ENCODE measurements at places on chromosomes 12 and 14.
A peak's percentile ranks its signal among the peaks of the same experiment; 100 is the strongest.

DNA sequence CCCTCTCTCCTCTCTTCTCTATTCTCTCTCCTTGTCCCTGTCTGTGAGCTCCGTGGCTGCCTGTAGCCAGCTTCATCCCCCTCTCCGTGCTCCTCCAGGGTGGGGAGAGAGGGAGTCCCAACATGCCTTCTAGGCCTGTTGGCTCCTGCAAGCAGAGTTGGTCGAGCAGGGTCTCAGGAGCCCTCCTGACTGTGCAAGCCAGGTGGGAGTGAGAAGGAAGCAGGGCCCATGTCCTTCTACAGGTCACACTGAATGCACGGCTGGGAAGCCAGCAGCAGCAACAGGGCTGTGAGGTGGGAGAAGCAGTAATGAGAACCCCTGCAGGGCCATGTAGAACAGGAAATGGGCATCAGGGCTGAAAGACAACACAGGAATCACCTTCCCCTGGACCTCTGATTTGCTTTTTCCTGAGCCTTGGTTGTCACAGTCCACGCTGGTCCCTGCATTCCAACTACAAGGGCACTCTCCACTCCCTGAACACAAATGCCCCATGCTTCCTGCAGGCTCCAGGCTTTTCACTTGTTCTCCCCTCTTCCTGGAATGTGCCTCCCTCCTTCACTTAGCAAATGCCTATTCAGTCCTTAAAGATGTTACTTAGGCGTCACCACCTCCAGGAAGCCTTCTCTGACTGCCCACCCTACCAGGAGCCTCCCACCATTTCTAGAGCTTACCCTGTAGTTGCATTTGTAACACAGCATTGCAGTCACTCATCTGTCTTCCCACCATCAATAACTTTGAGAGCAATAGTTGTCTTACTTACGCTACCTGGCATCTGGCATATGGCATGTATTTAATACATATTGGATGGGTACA, 51.2 kb downstream of the TSPAN11 start:
- DNase-seq = no peak

DNA sequence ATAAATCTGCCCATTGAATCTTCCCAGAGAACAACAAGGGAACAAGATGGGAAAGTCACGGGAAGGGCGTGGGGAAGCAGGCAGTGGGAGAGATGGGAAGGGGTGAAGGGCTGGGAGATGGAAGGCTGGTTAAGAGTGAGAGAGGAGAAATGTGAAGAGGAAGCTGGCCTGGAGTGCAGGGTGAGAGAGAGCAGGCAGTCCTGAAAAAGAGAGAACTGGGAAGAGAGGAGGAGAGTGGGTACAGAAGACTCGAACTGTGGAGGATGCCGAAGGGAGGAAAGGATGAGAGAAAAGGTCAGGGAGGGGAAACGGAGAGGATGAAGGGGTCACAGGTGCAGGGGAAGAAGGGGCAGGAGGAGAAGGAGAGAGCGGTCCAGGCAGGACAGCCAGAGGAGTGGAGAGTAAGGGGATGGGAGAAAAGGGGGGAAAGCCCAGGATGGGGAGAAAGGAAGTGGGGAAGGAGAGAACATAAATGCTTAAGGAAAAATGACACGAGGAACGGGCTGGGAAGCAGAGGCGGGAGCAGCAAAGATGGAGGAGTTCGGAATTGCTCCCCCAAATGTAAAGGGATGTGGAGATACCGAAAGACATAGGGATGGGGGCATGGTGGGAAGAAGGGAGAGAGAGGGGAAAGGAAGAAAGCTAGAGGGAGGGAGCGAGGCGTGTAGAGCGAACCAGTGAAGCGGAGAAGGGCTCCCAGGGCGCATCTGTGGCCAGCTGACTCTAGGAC, 1.2 kb downstream of the PIANP start:
- no peak for DNase-seq

DNA sequence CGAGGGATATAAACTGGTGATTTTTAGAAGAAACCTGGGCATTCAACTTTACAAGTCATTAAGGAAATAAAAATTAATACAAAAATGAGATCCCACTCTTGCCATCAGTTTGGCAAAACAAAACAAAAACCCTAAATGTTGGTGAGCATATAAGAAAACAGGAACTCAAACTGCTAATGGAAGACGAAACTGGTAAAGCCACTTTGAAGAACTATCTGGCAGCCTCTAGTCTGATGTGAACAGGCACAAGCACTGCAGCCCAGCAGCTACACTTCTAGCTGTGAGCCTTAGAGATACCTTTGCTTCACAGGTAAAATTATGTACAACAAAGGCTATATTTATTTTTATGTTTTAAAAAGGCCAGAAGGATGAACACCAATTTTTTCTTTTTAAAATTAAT, 459.6 kb downstream of the ZFP36L1 start:
- DNase-seq = no peak

DNA sequence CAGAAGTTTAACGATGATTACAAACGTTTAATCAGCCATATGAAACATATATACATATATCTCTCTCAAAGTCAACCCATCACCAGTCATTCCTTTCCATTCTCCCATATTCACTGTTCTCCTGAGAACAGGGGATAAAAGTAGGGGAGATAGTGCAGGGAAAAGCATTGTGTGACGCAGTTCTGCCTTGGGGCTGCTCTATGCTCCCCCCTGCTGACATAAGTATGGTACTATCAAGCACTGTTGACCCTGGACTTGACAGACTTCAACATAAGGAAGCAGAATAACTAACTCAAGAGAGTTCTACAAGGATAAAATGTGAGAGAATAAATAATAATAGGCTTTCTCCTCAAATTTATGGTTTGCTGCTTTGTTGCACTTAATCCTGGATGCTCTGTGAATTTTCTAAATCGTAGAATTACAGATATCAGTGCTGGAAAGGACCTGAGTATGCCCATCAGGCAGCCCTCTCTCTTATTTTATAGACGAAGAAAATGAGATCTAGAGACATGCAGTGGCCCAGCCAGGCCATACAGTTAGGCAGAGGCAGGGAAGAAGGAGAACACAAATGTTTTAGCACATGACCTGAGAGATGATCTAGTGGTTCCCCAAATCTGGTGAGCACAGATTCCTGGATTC, 87.2 kb downstream of the SCN8A start:
- DNase-seq = no peak

GRCh38 chr12:89344862-89345202, 7.5 kb downstream of the DUSP6 start:
- DNase-seq = no peak

DNA sequence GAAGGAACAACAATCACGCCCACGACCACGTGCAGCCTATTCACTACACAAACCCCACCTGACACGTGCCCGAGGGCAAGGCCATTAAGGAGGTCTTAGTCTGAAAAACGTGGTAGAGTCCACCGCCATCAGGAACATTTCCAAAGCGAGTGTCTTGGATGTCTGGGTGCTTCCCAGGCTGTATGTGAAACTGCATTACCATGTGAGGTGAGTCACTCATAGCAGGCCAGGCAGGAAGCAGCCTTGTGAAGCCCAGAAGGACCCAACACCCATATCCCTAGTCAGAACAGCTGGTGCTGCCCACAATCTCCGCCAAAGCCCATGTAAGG, 3.3 kb upstream of the KRT79 start:
- DNase-seq = no peak

DNA sequence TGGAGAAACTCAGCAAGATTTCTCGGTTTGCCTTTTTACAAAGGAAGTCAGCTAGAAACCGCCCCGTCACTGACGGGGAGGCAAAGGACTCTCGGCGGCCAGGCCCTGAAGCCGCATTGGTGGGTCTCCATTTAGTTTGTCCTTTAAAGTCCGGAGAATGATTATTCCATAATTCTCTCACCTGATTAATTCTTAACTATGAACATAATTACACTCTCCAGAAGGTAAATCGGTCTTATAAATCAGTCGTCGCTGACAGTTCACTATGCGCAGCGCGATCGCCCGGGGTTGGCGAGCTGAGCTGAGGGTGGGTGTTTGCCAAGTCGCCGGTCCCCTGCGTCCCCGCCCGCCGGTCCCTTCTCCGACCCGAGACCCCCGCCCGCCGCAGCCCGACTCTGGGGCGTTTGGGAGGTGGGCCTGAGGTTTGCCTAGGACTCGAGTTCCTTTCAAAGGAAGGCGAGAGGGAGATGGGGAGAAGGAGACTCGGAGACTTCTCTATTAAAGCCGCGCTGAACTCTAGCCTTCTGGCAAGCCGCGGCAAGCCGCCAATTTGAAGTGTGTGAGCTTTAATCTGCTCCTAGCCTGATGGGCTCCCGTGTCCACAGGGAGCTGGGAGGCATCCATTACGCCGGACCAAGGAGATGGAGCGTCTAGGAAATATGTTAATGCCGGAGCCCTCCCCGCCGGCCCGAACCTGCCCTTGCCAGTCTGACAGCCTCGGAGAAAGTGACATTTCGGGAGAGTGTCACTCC, 392.9 kb downstream of the NOVA1 start:
- DNase-seq = no peak

- DNase-seq = no peak
Observed at GRCh38 chr12:120132863-120133385, 16.4 kb upstream of the RAB35 start.

GRCh38 chr12:113899561-113900471, 66.3 kb downstream of the RBM19 start:
- DNase-seq = no peak

GRCh38 chr12:69490920-69491643, 20.9 kb downstream of the FRS2 start:
- DNase-seq = no peak

DNA sequence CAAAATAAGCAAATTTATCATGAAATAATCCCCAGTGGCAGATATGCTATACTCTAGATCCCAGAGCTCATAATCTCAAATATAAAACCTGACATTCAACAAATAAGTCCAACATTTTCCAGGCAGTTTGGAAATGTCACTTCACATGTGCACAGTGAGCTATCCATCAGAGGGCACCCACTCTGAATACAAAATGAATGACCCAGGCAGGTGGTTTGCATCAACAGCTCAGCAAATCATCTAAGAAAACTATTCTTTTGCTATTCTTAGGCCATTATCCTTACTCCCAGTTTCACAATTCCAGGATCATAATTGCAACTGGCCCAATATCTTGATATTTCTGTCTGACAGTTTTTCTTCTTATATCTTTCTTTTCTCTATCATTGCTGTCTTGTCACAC, 38.5 kb downstream of the TRIM9 start:
- no peak for DNase-seq

- no peak for DNase-seq
Observed at GRCh38 chr12:93679308-93679925, 2.2 kb downstream of the CRADD start.

DNA sequence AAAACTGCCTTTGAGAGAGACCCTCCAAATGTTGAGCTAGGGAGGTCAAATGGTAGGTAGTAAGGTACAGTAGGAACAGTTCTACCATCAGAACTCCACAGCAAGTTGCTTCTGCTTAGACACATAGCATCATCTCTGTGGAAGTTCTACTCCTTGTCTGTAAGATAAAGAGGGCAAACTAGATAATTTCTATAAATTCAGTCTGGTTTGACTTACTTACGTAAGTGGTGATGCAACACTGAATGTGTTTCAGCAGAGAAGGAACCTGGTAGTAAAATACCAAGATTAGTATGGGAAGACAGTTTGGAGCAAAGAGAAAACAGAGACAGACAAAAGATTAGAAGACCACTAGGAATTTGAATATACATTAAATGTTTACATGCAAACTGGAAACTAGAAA, 42.0 kb downstream of the KITLG start:
- no peak for DNase-seq

- DNase-seq = no peak
Observed at GRCh38 chr12:104740668-104741067, 217.4 kb downstream of the SLC41A2 start.

GRCh38 chr14:94769391-94770250, at the start of gene GSC:
GSC (minus strand) TSS chr14:94770113; CDS start chr14:94770015, 98 bp downstream.
- DNase-seq = no peak

- DNase-seq = no peak
Observed at GRCh38 chr12:104374071-104374470, 70.5 kb downstream of the EID3 start.

DNA sequence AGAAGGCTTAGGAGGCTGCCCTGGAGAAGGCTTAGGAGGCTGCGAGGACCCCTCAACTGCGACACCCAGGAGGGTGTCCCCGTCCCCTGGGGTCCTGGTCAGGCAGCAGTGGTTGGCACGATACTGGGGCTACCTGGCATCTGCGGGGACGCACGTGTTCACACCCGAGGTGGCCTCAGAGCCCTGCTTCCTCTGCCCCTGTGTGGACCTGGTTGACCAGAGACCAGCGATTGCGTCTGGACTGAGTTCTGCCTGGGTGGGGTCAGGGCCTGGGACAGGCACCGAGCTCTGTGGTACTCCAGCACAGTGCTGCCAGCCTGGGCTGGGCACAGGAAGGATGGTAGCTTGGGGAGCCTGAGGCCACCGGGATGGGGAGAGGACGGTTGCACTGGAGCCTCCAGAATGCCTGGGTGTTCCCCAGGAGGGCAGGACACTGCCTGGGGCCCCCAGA, 735 bp downstream of the ASPG start:
- DNase-seq = peak; percentile 27

GRCh38 chr14:78608998-78609787, 439.0 kb downstream of the NRXN3 start:
- no peak for DNase-seq

DNA sequence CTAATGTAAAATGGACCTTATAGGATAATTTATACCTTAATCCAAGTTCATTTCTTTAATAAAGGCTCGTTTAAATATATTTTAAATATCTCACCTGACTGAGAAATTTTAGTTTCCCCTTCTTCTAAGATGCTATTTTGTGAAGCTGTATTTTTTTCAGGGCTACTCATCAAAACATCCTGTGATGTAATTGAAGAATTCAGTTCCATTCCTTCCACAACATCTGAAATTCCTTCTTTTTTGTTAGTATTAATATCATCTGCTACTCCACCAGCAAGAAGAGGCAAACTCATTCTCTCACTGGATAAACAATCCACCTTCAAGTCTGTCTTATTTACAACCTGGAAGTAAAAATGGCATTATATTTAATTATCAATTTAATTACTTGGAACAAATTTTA, 22.5 kb downstream of the LGALS3 start:
- no peak for DNase-seq

GRCh38 chr12:131097202-131098177, 143.8 kb downstream of the ADGRD1 start:
- peak; percentile 15 for DNase-seq

DNA sequence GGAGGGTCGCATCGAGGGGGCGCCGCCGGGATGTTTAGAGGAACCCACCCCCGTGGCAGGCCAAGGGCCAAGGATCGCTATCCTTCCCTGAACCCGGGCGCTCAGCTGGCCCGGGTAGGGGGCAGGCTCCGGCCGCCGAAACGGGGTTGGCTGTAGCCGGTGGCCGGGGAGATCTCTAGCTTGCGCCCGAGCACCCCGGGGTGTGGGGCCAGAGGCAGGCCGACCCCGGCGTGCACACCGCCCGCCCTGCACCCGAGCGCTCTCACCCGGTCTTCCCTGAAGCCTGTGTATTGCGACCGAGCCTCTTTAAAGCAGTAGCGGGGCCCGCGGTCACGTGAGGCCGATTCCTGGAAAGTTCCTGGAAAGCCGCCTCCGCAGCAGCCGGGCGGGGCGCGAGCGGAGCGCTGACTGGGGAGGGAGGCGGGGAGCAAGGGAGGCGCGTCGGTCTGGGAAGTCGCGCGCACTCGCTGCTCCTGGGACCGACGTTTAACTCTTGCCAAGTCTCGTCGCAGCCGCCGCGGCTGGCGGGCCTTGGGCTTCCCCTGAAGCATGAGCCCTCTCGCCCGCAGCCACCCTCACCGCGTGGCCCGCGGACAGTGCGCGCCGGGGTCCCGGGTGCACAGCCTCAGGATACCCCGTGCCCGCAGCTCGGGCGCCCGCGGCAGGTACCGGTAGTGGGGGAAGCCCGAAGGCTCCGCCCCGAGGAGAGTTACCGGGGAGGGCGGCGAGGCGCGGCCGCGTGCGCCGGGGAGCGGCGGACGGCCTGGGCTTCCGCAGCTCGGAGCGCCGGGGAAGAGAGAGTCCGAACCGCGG, 1.7 kb upstream of the SOCS2 start:
- DNase-seq = peak; percentile 95

Measured in activated T-cell treated with anti-CD3 and anti-CD28 coated beads, Interleukin-2, amount 50 U/mL, for 24 hours (primary cell).